ENCODE measurements at places on chromosomes 5 and 9. TPM values are rescaled to one million over a fixed set of nuclear protein-coding genes. Genes with fewer than 3 reads are reported as not detected.

DNA sequence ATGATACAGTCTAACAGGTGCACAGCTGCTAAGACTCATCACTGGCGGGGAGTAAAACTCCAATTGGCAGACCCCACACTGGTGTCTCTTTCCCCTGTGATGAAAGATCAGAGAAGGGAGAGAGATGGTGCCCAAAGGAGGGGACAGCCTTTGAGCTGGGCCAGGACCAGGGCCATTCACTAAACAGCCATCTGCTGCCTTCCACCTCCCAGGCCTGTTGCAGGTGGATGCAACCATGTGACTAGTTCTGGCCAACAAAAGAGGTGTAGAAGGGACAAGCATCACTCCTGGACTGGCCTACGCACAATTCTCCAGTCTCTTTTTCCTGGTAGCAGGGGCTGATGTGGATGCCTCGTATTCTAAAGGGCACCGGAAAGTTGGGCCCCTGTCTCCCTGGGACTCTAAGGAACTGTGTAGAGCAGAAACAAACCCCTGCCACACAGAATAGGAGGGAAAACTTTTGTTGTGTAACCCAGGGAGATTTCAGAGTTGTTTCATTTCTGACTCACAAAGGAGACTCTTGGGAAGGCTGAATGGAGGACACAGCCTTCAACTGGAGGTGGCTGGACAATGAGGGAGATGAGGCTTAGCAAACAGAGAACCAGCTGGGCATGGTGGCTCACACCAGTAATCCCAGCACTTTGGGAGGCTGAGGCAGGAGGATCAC, 26.9 kb downstream of the TNIP1 start:
- no peak for DNase-seq

GABRA1 gene
- 9.7 TPM for total RNA-seq

GRCh38 chr5:43432486-43433375, 20.5 kb upstream of the CCL28 start:
- peak; percentile 54 for DNase-seq

DNA sequence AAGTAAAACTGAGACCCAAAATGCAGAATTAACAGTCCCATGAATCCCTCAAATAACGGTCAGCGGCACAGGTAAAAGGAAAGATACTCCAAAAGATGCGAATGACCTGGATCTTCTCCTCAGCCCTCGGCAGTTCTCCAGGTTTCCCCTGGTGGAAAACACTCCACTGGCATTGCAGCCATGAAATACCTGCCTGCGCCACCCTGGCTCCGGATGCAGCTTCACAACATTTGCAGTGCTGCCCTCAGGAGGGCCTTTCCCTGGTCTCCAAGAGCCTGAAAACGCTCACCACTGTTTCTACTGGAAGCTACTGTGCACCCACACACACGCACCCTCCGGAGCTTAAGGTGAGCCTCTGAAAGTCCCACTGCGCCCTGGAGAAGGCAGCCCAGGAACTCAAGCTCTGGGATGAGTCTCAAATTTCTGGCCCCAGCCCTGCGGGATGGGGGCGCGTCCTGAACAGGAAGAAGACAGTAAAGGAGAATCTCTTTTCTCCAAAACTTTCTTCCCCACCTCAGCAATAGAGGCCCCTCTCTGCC, 612 bp downstream of the UGT3A2 start:
- DNase-seq = no peak

GRCh38 chr9:75422944-75423522, 334.7 kb downstream of the OSTF1 start:
- DNase-seq = no peak

GRCh38 chr9:125910286-125910685, 163.1 kb downstream of the PBX3 start:
- no peak for DNase-seq
